HAP-1 (cell line): ENCODE measurements at places on chromosomes 5 and 9.

DNA sequence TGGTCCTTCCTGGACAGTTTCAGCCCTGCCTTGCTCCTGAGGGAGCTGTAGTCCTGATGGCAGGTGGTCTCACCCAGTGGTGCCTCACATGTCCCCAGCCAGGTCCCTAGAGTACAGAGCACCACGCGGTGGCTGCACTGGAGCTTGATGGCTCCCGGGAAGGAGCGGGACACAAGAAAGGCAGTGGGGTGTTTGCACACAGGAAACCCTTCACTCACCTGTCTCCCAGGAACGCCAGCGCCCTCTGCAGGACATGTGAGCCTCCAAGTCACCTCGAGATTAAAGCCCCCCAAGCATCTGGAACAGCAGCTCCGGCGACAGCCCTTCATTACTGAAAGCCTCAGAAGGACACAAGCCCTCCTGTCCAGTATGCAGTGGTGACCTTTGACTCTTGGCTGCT, 19.9 kb upstream of the TMEM250 start:
- DNase-seq, result peak; percentile 49

DNA sequence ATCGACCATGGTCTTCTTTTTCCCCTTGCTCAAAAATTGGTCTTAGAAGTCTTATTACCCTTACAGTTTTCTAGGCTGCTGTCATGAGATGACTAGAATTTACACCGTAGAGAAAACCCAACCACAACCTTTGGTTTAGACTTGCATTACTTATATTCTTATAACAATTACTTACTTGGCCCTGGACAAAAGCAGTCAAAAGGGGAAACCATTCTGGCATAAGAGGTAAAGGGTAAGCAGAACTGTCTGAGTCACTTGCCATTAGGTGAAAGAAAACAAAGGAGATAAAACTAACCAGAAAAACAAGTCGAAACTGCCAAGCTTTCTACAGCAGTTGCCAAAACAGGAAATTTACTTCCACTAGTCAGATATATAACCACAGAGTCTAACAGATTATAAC, 17.9 kb downstream of the TMEM245 start:
- DNase-seq, result no peak

DNA sequence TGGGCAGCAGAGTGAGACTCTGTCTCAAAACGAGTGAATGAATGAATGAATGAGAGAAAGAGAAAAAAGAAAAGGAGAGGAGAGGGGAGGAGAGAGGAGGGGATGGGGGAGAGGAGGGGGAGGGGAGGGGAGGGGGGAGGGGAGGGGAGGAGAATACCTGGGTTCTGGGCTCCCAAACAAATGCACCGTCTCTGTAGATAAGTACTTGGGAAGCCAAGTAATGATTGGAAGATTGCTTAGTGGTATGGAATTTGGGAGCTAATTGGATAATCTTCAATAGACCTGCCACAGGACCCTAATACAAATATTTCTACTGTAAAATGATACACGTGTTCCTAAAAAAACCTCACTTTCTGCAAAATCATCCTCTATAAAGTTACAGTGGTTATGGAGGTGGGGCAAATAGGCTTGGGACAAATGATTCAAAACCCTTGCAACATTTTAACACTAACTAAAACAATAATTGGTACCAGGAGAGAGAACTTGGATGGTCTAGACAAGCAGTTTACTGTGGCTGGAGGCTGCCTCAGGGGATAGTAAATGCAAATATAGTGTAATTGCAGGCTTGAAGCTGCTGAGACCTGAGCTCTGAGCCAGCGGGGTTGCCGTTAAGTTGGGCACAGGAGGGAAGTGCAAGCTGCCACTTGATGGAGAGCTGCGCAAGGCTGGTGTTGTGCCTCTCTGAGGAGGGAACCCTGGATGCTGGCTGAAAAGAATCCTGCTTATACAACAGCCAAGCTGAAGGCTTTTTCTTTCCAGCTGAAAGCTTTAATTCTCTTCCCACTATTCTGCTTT, 3.5 kb downstream of the HEMGN start:
- DNase-seq, result peak; percentile 9

DNA sequence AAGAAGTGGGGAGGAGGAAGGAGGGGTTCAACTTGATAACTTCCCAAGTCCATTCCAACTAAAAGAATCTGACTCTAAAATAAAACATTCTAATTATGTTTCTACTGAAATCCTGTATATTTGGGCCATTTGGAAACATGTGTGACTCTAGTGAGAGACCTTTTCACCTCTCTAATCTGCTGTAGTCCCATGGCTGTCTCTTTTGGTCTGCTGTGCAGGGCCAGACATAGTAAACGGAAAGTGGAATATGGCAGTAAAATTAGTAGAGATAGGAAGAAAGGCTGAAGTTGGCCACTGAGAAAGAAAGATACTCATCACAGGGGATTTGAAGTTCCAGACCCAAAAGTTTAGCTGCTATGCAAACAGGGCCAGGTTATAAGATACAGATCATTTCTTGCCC, 15.9 kb downstream of the RFX3 start:
- DNase-seq, result no peak

- DNase-seq, result no peak
Observed at GRCh38 chr5:164742025-164742424, 1236.6 kb downstream of the MAT2B start.

DNA sequence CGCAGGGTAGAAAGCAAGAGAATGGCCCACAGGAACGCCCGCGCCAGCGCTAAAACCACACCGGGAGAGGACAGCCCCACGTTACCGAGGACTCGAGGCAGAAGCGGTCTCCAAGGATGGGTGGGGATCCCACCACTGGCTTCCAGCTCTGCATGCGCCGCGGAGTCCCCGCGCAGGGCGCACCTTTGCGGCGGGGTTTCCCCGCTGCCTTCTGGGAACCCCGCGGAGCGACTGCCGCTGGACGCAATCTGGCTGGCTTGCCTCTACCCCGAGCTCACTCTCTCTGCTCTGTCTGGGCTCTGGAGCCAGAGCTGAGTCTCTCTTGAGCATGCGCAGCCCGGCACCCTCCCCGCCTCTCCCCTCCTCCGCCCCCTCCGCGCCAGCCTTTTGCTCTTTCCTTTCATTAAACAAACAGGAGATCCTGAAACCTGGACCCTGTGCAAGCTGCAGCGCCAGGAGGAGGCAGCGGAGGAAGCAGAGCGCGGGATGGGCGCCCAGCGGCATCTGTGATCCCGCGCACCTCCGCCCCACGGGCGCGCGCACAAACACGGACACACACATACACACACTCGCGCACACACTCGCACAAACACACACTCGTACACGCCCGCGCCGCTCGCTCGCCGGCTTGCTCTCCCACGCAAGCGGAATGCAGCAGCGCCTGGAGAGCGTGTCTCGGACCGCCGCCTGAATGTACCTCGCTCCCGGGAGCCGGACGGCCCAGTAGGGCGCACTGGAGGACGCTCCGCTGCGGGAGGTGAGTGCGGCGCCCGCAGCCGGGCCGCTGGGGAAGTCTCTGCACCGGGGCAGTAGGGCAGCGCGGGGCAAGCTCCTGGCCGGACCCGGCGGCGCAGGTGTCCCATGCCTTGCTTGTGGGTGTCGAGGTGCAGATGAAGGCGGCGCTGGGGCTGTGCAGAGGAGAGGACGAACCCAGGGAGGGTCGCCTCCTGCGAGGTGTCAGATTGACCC, at the start of gene PLPPR1:
Gene PLPPR1, plus strand, starts transcription at position 382 of the 969 bp plus-strand sequence.
- peak; percentile 33 for DNase-seq

- no peak for DNase-seq
Observed at GRCh38 chr9:83005361-83005760, 57.6 kb downstream of the RASEF start.

- DNase-seq, result peak; percentile 82
Observed at GRCh38 chr5:115702025-115702424, 76.2 kb upstream of the TMED7 start.

- no peak for DNase-seq
Observed at GRCh38 chr9:95822583-95823431, 52.7 kb upstream of the ERCC6L2 start.

DNA sequence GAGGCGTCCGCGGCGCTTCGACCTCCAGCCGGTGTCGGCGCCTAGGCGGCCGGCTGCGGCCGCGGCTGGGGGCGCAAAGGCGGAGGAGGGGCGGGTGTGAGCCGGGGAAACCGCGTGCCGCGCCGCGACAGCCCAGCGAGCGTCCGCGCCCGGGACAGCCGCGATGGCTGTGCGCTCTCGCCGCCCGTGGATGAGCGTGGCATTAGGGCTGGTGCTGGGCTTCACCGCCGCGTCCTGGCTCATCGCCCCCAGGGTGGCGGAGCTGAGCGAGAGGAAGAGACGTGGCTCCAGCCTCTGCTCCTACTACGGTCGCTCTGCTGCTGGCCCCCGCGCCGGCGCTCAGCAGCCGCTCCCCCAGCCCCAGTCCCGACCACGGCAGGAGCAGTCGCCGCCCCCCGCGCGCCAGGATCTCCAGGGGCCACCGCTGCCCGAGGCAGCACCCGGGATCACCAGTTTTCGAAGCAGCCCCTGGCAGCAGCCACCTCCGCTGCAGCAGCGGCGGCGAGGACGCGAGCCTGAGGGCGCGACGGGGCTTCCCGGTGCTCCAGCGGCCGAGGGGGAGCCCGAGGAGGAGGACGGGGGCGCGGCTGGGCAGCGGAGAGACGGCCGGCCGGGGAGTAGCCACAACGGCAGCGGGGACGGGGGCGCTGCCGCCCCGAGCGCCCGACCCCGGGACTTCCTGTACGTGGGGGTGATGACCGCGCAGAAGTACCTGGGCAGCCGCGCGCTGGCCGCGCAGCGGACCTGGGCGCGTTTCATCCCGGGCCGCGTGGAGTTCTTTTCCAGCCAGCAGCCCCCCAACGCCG, 605 bp downstream of the CHSY3 start:
- no peak for DNase-seq

DNA sequence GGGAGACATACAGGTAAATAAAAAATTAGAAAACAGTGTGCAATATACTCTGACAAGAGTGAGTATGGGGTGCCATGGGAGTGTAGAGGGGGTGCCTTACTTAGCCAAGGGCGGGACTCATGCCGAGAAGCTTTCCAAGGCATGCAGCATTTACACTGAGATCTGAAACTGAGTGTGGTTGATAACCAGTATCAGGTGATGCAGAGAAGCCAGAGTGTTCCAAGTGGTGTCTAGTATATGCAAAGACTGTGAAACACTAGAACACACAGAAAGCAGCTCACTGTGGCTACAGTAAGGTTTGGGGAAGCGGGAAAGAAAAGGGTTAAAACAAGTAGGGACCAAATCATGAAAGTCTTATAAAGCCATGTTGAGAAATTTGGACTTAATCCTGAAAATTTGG, 30.5 kb upstream of the ERBIN start:
- DNase-seq, result no peak

GRCh38 chr5:74224331-74224730, 416.2 kb downstream of the ENC1 start:
- no peak for DNase-seq

DNA sequence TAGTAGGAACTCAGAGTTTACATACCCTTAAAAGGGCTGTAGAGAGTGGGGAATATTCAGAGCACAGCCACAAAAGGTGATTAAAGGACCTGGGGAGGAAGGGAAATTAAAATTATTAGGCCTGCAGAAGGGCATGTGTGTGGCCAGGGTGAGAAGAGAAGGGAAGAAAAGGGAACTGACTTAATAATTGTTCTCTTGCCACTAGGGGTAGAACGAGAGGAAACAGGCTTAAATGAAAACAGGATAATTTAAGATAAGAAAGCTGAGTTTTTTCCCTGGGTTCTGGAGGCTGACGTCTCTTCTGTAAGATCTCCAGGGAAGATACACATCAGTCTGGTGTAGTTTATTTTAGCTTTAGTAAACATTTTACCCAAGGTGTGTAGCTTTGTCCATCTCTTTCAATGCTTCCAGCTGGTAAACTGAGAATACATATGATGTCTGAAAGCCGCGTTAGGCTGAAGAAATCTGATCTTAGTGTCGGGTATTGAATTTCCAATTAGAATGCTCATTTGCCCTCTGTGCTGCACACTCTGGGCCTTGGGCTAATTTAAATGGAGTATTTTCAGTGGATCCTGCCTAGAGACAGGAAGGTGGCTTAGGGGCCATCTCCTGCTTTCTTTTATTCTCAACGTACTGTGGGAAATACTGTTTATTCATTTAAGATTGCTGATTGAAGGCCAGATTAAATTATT, 416.8 kb downstream of the TMEM38B start:
- DNase-seq, result no peak

DNA sequence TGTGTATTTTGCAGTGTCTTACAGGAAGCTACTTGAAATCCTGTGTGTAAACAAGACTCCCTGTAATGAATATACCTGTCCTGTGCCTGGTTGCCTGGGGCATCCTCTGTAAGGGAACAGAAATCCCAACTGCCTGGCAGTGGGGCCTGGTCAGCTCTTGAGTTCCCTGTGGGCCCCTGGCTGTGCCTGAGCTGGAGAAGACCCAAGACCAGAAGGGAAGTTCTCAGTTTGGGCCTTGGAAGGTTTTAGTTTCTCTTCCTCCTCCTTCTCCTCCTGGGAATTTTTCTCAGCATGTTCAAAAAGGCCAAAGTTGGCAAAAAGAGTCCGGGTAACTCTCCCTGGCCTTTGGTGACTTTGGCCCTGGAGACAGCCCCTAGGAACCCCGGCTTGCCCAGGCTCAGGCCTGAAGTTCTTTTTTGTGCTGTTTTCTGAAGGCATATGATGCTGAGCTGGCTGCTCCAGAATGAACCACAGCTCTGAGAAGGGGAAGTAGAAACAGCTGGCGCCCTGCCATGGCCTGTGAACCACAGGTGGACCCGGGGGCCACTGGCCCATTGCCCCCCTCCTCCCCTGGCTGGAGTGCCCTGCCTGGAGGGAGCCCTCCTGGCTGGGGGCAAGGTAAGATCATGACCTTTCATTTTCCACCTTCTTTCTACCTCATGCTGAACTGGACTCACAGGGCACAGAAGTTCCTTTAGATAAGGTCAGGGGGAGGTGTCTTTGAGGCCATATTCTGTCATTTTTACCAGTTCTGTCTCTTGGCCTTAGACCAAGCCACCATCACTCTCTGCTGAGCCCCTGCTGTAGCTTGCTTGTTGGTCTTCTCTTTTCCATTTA, 5.8 kb downstream of the TMEM268 start:
- DNase-seq, result no peak

DNA sequence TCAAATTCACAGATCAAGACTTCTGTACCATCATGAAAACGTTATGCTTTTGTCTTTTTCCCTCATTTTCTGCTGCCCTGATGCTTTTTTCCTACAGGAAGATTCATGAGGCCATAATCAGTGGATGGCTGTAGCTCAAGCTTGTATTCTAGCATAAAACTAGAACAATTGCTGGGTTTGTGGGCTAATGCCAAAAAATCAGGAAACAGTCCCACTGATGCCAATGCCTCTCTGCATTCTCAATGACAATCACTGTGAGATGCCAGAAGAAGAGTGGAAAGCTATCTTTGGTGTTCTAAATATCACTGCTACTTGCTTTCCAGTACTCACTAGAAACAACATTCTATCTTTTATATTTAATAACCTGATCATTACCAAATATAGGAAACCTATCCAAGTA, 33.3 kb upstream of the FAM170A start:
- DNase-seq, result no peak

DNA sequence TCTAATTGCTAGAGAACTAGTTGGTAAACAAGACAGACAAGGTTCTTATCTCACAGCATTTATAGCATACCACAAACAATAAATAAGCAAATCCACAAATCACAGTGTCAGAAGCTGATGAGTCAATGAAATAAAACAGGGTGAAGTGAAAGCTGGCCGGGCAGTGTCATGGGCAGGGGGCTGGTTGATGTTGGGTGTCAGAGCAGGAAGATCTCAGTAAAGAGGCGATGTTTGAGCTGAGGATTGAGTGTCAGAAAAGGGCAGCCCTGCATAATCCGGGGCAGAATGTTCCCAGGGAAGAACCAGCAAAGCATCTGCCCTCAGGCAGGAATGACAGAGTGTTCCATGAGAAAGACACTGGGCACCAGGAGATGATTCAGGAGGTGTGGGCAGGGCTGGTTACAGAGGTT, 183.4 kb downstream of the GOLPH3 start:
- no peak for DNase-seq
